Foreskin keratinocyte (primary cell): ENCODE measurements at places on chromosomes 2 and 18. TPM values are rescaled to one million over a fixed set of nuclear protein-coding genes. Genes with fewer than 3 reads are reported as not detected.

The SNORC gene
- 0.18 and 0.65 TPM in 2 replicates for total RNA-seq

The ANKRD62 gene
- total RNA-seq = not detected in 2 replicates

The PDE1A gene
- total RNA-seq = 0.03 and 0.07 TPM in 2 replicates

DNA sequence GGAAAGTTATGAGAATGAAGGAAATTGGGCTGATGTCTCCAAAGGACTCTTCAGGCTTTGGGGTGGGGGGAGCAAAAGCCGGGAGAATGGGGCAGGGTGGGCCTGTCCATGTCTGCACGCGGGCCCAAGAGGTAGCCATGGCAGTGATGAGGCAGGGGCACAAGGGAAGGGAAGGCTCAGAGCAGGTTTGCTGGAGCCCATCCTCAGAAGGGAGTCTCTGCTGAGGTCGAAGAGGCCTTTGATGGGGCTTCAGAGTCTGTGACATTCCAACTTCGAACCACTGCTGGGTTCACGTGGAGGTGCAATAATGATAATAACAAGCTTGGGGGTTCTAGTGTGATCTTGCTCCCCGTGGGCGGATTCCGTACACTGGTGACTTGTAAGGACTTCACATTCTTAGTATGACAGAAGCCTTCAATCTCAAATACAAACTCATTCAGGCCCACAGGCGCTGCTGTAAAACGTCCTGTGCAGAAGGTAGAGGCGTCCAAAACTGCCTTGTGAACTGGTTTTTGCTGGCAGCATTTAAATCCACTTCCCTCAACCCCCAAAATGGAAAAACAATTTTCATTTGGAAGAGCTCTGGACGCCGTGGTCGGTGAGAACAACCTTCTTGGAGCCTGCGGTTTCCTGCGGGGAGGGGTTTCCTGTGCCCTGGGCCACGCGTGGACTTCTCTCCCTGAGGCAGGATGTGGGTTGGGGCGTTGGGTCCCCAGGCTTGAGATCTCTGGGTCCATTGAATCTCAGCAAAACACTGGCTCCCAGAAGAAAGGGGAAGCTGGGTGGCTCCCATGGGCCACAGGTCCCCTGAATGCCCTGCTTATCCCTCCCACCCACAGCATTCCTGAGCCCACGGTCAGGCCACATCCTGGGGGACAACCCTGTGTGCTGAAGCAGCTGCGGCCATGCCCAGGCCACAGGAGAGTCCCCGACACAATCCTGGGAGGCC lies 151.0 kb downstream of the TPO start:
- DNase-seq = no peak

DNA sequence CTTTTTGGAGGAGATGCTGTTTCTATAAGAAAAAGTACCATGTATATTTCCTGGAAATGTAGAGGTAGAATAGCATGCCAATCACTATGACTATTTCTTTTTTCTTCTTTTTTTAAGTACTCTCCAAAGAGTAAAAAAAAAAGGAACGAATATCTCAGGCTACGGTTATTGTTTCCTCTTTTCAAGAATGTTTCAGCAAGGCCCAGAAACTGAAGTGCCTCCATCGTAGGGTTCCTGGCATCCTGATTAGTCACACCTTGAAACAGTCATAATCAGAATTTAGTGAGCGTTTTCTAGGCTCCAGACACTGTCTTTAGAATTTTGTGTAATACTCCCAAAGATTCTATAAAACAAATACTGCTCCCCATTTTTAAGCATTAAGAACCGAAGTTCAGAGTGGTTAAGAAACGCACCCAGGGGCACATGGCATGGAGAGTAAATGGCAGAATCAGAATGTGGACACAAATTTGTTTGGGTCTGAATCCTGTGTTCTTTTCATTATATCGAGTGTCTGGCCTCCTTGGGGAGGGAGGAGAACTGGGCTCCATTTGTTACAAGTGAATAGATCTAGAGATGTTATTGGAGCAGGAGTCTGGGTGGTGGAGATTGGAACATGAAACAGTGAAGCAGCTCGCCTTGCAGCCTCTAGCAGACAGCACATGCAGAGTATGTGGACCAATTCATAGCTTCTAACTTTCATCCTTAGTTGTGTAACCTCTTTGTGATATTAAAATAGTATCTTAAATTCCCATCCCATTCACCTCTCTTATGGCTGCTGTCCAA lies 26.7 kb downstream of the ZEB2 start:
- no peak for DNase-seq

DNA sequence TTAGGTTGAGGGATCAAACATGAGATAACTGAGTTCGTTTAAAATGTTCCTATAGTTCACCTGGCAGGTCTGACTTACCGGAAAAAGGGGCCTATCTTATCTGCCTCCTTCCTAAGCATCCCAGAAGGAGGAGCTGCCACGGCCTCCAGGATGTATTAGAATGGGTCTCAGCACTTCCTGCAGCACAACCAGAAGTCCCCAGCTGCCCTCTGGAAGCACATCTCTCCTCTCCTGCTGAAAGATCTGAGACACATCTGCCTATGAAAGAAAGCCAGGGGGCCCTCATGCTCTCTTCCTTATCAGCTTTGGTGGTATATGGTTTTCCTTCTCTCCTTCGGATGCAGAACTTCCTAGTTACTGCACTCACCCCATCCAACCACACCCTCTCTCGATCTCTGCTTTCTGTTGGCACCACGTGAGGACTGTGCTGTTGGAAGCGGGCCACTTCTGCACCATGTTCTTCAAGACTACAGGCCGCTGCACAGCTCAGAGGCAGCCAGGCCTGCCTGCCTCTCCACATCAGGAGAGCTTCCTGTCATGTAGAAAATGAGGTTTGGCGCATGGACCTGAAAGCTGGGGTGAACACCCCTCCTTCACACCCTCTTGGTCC lies 6.5 kb downstream of the IGFBP5 start:
- no peak for DNase-seq

DNA sequence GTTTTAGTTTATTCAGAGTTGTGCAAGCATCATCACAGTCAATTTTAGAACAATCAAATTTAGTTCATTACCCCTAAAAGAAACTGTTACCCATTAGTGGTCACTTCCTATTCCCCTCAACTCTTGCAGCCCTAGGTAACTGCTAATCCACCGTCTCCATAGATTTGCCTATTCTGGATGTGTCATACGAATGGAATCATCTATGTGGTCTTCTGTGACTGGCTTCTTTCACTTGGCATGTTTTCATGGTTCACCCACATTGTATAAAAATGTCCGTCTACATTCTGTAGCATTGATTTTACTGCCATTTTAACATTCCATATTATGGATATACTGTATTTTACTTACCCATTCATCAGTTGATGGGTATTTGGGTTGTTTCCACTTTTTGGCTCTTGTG lies 5.3 kb upstream of the CEP68 start:
- DNase-seq = no peak
